ENCODE measurements at places on chromosomes 6 and 20. TPM values are rescaled to one million over a fixed set of nuclear protein-coding genes. Genes with fewer than 3 reads are reported as not detected.
A peak's percentile ranks its signal among the peaks of the same experiment; 100 is the strongest.

Gene OTOR
- not detected for total RNA-seq

Gene TNXB
- total RNA-seq: not detected

Gene FAM83D
- total RNA-seq: 56.7 TPM

Gene OR12D3
- not detected for total RNA-seq

Gene TBXT
- total RNA-seq: not detected

Gene MAP3K7
- 20.9 TPM for total RNA-seq

Gene PAK5
- not detected for total RNA-seq

Gene OOEP
- not detected for total RNA-seq

Gene GGTLC1
- total RNA-seq: not detected

GRCh38 chr6:1145768-1146218, 166.1 kb upstream of the FOXQ1 start:
- DNase-seq: no peak

DNA sequence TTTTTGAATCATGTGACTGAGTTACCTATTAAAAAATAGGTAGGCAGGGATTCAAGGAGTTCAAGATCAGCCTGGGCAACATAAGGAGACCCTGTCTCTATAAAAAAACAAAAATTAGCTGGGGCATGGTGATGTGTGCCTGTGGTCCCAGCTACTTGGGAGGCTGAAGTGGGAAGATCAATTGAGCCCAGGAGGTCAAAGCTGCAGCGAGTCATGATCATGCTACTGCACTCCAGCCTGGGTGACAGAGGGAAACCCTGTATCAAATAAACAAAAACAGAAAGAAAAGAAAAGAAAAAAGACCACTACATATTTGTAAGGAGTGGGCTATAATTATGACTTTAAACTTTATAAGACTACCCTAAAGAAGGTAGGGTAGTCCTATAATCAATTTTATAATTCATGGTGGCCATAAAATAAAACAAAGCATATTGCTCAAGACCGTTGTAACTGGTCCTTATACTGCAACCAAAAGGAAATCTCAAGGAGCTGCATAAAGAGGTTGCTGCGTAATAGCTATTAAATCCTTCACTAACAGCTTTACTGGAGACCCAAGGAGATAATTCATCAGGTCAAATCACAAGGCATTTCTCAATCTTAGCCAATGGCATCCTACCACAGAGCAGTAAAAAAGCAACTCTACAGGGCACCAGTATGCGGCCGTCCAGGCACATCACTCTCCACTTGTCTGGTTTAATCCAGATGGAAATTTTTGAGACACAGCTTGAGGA, 13.5 kb downstream of the PIGU start:
- DNase-seq: no peak

GRCh38 chr6:68071740-68072139, 563.3 kb upstream of the ADGRB3 start:
- DNase-seq: no peak

DNA sequence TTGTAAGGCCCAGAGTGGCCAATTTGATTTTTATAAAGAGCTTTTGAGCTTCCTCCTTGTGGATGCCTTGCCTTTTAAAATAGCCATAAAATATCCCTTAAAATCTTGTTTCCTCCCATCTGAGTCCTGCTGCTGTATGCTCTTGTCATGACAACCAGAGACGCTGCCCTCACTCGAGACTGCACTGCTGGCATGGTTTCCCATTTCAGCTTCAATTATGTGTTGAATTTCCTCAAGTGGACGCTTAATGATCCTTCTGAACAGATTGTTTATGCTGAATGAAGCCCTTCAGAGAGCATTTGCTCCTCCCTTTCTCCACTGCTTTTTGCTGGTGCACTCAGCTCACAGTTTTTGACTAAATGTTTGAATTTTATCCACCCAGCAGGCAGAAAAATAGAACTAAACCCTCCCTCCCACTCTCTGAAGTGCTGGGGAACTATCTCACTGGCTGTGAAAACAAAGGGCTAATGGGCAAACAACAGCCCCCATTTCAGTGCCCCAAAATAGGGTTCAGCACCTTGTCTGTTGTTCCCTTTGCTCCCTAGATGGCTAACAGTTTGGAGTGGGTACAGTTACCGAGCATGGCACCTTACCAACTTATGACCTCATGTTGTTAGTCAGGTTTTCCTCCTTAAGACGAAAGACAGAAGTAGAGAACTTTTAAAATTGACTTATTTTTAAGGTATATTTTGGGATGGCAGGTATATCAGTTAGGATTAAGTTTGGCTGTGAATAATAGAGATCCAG, 45.5 kb upstream of the RNF8 start:
- DNase-seq: no peak

DNA sequence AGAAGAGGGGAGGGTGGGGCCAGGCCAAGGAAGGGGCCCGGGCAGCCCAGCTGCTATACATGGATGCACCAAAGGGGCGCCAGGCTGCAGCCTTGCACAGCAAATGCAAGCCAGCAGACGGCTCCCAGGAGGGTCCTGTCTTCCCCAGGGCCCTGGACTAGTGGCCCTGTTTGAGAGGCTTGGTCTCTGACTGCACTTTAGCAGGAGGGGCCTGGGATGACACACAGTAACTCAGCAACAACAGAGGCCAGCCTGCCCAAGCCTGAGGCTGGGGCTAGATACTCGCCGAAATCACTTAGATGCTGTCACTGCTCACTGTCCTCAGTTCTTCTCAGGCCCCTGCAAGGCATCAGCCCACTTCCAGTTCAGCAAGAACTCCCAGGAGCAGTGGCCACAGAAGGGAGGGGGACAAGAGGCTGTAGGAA, 73.5 kb downstream of the TRAM2 start:
- DNase-seq: no peak

GRCh38 chr6:53615633-53616449, 49.7 kb downstream of the KLHL31 start:
- DNase-seq: peak; percentile 99

GRCh38 chr6:52724042-52724405, 39.3 kb downstream of the GSTA2 start:
- DNase-seq: peak; percentile 74

GRCh38 chr6:168909288-168909687, 344.4 kb downstream of the THBS2 start:
- no peak for DNase-seq

DNA sequence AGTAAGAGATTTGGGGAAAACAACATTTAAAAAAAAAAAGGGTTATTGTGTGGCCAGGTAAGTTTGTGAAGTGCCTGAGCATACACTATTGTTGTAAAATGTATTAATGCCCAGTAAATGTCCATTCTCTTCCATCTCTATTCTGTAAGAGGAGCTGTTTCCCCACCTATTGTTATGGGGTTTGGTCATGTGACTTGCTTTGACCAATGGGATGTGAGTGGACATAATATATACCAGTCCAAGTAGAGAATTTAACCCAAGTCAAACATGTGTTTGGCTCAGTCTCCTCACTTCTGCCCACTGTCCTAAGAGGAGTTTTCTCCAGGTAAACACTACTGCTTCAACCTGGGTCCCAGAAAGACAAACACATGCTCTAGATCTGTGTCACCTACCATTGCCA, 377.1 kb downstream of the FOXA2 start:
- no peak for DNase-seq

- no peak for DNase-seq
Measured at GRCh38 chr6:154526996-154527395, 16.5 kb upstream of the CNKSR3 start.

DNA sequence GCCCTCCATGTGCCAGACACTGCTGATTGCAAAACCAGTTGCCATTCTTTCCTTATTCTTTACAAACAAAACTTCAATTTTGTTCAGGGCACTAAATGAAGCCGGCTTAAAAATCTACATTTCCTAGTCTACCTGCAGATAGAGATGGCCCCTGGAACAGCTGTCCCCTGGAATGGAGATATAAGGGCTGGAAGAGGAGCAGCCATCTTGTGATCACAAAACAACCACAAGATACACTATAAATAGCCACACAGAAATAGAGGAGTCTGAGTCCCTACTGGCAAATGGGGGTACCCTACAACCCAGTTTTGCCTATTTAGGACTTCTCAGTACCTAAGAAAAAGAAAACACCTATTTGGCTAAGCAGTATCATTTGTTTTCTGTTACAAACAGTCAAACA, 115.9 kb upstream of the BEND6 start:
- DNase-seq: no peak

DNA sequence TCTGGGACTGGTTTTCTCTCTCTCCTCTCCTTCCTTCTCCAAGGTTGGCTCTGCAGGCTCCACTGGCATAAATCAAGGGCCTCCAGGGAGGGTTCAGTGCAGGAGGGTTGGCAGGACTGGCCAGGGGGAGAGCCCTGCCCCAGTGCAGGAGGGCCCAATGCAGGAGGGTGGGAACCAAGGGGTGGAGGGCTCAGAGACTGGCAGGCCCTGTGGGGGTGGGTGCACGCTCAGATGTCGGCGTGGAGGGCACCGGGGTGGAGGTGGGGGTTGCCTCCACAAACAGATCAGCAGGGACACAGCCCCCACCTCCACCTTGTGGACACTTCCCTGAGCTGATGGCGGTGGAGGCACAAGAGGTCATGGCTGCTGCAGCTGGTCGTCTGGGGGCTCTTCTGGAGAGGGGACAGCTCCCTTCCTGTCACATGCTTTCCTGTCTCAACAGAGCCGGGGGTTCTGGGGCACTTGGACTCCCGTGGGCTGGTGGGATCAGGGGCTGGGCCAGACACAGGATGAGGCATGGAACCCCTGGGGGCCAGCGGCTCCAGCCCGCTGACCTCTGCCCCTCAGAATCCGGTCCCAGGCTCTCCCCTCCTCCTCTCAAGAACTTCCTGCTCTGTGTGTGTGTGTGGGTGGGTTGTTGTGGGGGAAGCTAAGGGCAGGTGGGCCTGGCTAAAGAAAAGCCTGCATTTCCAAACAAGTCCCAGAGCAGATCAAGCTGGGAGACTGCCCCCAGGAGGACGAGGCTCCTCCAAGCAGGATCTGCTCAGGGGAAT, 2.7 kb upstream of the ABHD16B start:
- no peak for DNase-seq

DNA sequence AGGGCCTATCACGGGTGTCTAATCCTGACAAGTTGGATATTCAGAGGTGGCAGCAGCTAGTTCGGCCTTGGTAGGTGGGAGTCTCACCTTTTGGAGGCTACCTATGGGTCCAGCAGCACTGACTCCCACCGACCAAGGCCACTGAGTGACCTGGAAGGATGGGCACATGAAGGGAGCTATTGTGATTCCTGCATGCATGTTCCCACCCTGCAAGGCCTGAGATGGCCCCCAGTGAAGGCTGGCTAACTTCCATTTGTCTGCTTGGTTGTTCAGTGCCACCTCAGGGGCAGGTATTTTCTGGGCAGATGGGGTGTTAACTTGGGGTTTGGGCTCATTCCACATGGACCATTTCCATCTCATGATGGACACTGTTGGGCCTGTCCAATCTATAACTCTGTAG, 18.4 kb upstream of the MICA start:
- DNase-seq: no peak

GRCh38 chr20:46820682-46821081, 74.0 kb upstream of the EYA2 start:
- no peak for DNase-seq

DNA sequence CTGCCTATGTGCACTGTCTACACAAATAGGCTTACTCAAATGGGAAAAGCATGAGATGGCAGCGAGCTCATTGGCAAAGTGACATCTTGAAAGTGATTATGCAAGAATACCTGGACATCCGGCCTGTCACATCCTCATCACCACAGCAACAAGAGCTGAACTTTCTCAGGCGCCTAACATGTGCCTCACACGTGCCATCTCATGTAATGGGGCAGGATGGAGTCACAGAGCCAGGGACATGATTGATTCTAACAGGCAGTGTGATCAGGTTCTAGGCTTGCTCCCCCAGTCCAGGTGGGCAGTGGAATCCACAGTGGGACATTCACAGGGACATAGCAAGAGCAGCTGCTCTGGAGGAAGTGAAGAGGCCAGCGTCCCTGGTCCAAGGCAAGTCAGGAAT, 192.3 kb upstream of the SSTR4 start:
- DNase-seq: no peak

DNA sequence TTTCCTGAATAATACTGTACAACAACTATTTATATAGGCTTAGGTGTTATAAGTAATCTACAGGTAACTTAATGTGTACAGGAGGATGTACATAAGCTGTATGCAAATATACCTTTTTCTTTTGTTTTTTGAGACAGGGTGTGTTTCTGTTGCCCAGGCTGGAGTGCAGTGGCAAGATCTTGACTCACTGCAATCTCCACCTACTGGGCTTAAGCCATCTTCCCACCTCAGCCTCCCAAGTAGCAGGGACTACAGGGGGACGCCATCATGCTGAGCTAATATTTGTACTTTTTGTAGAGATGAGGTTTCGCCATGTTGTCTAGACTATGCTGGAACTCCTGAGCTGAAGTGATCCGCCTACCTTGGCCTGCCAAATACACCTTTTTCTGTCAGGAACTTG, 191.7 kb upstream of the ZNF217 start:
- DNase-seq: no peak

DNA sequence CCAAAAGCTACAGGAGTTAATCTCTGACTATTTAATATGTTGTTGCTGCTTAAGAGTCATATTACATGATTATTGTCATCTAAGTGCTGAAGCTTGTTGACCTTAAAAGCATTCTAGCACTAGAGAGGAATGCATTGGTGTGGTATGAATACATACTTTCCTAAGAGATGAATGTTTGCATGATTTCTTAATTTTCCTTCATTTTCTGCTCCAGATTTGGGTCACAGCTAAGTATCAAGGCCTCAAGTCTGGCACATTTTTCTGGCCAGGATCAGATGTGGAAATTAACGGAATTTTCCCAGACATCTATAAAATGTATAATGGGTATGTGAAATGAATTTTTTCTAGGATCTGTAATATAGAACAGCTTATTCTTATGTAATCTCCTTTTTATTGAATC, 53.6 kb downstream of the ENPP1 start:
- DNase-seq: no peak

DNA sequence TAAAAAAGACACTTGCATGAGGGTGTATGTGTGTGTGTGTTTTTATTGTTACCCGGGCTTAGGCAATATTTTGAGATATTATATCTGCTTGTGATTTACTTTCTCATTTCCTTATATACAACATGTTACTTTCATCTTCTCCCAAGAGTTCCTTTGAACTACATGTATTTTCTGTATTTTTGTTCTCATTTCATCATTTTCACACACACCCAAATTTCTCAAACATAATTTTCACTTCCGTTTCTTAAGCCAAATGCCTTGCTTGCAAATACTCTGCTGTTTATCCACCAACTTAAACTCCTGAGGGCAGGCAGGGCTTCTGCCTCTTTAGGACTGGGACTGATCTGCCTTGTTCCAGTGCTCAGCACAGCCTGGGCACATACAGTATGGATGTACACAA, 69.3 kb upstream of the FYN start:
- no peak for DNase-seq

- DNase-seq: no peak
Measured at GRCh38 chr20:60937585-60937984, 314.5 kb upstream of the CDH4 start.

GRCh38 chr6:15320693-15321092, 74.8 kb downstream of the JARID2 start:
- DNase-seq: no peak

GRCh38 chr6:46746696-46747095, at the start of gene ANKRD66:
ANKRD66 (plus strand) TSS chr6:46746933; CDS start chr6:46751949, 5,016 bp downstream.
- no peak for DNase-seq

- no peak for DNase-seq
Measured at GRCh38 chr6:2970753-2971419, 481 bp downstream of the SERPINB6 start.

- no peak for DNase-seq
Measured at GRCh38 chr20:1734269-1734858, 76.8 kb upstream of the SIRPG start.
